Heart left ventricle (tissue), 16 donors: ENCODE measurements at places on chromosomes 11 and 22. TPM values are rescaled to one million over a fixed set of nuclear protein-coding genes. Genes with fewer than 3 reads are reported as not detected.

GRCh38 chr11:68181719-68182451 is 31.2 kb downstream of the KMT5B start:
- DNase-seq: no peak

DNA sequence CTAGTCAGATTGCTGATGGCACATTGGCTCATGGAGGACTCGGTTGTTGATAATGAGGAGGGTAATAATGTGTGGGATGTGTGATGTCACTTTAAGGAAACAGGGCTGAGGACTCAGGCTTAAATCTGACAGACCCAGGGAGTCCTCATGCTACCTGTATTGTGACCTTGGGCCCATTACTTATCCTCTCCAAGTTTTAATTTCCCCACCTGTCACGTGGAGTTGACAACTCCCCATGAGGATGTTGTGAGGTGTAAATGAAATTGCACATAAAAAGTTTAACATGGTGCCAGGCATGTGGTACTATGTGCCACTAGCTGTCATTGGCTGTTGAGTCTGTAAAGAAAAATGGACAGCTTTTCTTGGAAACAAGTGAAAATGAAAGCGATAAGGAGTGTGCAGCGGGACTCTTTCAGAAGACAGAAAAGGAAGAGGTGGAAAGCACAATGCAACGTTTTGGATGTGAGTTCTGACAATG is 15.3 kb downstream of the IL10RA start:
- no peak for DNase-seq

DNA sequence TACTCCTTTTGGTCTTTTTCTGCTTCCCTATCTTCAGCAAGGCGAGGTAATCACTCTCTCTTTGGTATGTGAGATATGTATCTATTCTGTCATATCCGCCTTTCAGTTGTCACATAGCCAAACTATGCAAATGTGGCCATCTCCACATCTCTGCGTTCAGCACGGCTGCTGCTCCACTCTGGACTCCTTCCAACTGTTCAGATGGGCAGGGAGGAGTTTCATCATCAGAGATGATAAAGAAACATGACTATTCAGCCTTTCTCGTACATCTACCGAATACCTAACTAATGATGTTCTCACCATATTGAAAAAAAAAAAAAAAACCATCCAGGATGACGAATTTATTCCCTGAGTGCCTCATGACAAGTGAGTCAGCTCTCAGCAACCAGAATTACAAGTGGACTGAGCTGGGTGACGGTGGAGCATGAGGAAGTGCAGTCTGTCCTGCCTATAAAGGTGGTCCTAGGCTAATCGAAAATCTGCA is 899.6 kb downstream of the OPCML start:
- no peak for DNase-seq

The WT1 gene
- total RNA-seq: 4.7 TPM

DNA sequence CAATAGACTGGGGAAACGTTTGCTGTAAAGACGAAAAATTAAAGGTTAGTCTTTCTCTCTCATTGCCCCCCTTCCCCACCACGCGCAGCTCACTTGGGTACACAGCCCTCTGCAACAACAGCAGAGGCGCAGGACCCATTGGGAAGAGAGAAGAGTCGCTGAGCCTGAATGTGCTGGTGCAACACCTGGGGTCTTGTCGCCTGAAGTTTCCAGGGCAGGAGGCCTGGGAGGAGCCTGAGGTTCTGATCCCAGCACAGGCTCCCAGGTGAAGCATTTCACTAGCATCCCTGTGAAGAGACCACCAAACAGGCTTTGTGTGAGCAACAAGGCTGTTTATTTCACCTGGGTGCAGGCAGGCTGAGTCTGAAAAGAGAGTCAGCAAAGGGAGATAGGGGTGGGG is 116.2 kb upstream of the NTM start:
- no peak for DNase-seq

DNA sequence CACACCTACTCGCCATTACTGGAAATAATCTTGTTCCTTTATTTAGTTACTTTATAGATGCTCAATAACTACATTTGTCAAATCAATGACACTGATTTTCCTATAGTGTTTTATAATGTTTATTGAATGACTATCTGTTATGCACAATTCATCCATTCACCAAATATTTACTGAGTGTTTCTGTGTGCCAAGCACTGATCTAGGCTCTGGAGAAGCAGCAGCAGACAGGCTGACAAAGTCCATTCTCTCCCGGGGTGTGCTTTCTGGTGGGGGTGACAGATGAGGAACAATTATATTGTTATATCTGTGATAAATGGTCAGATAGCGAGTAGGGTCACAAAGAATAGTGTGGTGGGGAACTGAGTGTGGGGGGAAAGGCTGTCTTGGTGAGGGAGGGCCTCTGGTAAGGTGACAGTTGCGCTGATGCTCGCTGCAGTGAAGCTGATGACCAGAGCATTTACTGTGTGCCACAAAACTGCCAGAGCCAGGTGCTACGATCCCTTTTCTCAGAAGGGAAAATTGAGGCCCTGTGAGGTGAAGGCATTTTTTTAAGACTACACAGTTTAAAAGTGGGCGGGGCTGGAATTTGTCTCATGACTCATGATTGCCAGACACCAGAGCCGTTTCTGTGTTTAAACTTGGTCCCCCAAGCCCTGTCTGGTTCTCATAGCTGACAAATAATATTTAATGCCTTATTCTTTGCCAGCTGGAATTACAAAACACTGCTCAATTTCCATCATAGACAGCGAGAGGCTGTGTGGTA is 10.2 kb downstream of the PACS1 start:
- DNase-seq: peak; percentile 64

- no peak for DNase-seq
Observed at GRCh38 chr11:45982656-45983470, 60.4 kb downstream of the LARGE2 start.

DNA sequence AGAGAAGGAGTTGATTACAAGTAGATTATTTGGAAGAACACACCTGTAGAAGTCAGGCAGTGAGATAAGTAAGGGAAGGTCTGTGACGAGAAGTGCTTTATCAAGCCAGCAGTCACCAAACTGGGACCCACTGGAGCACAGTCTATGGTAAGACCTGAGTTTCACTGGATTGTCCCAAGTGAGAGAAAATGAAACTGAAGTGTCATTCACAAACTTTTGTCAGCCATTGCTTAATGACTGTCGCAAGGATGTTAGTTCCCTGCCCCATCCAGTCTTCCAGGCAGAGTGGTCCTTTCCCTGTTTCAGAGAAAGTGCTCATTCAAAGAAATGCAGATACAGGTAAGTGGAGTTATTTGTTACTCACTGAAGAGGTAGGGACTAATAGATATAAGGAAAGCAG is 728.0 kb upstream of the TENM4 start:
- DNase-seq: no peak

DNA sequence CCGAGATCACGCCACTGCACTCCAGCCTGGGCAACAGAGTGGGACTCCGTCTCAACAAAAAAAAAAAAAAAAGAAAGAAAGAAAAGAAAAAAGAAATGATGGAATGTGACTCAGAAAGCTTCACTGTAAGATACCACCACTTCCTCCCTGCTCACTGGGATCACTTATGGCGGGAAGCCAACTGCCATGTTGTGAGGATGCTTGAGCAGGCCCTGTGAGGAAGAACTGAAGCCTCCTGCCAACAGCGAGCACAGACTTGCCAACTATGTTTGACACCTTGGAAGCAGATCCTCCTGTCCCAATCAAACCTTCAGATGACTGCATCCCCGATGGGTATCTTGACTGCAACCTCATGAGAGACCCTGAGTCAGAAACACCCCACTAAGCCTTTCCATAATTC is 8.3 kb downstream of the SEC14L6 start:
- DNase-seq: no peak

The MUC15 gene
- not detected for total RNA-seq

DNA sequence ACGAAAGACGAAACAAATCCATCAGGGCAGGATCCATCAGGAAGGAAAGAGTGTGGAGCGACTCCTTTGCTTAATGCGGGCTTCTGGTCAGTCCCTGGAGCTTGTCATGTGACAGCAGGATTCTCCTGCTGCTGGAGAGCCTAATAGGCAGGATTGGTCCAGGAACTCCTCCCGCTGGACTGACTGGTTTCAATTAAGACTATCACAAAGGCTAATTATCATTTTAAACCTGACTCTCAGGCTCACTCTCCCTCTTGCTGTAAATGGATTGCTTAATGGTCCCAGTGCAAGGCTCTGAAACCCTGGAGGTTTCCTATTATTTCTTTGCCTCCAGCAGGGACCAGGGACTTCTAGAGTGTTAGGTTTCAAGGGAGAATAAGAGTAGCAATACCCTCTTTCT is 493.8 kb downstream of the NTM start:
- no peak for DNase-seq

The ACAT1 gene
- 394 TPM for total RNA-seq

The OR10G8 gene
- total RNA-seq: not detected

DNA sequence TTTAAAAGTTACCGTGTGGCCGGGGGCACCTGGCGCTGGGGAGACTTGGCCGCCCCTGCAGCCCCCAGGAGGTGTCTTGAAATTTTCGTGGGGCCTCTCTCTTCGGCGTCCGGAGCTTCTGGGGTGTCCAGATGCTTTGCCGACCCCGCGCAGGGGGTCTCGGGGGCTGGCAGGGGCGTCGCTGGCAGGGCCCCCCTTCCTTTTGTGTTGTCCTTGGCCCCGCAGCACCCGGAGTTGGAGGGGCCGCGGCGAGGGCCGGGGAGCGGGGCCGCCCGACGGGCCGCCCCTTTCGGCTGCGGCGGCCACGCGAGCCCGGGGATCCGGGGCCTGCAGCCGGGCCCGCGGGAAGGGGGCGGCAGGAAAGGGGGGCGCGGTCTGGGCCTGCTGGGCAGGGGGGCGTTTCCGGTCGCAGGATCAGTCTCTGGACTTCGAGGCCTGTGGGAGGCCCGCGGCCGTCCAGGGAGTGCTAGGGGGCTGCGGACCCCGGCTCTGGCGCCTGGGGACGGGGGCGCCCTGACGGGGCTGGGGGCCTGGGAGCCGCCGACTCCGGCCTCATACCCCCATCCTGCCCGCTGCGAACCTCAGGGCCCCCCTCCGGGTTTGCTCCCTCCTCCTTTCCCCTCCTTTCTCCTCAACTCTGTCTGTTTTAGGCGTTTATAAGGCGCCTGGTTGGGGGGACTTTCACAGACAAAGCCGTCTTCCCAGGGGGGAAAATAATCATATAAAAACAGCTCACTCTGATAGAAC is 869 bp downstream of the ZC3H7B start:
- DNase-seq: no peak

The SPCS2 gene
- total RNA-seq: 109 TPM

- DNase-seq: no peak
Observed at GRCh38 chr11:111812211-111812610, 46.0 kb upstream of the PPP2R1B start.

The RAPSN gene
- total RNA-seq: 4.4 TPM

DNA sequence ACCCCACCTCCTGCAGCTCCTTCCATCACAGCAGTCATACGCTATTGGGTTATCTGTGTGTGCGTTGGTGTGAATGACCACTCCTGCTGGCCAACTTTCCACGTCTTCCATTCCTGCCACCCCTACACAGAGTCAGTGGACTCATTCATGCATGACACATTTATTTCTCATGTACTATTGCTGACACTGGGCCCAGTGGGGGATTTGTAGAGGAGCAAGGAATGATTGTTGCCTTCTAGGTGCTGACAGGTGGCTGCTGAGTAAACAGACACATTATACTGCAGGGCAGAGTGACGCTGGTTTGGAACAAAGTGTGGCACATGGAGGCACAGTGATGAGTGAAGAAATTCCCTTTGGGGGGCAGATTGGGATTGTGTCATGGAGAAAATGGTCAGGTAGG is 113.9 kb downstream of the CCDC81 start:
- no peak for DNase-seq

DNA sequence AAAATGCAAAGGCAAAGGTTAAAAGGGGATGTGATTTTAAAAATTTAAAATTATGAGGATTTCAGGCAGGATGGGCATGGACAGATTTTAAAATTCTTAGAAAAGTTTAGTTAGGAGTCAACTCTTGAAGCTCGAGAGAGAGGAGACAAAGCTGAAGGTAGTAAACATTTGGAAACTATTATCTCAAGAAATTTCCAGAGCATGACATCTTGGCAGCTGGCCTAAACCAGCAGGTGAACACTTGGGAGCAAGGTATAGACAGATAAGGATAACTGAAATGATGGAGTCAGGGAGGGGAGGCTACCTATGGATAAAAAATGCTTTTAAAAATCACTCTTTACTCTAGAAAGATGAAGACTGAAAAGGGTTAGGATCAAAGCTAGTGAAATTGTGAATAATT is 13.7 kb downstream of the POU2AF3 start:
- no peak for DNase-seq

DNA sequence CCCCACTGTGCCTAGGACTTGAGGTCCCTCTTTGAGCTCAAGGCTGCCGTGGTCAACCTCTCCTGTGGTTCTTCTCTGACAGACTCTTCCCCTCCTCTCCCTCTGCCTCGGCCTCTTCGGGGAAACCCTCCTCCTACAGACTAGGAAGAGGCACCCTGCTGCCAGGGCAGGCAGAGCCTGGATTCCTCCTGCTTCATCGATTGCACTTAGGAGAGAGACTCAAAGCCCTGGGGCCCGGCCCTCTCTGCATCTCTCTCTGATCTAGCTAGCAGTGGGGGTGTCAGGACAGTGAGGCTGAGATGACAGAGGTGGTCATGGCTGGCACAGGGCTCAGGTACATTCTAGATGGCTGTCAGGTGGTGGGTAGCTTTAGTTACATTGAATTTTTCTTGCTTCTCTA is 63.6 kb upstream of the EMID1 start:
- DNase-seq: no peak

DNA sequence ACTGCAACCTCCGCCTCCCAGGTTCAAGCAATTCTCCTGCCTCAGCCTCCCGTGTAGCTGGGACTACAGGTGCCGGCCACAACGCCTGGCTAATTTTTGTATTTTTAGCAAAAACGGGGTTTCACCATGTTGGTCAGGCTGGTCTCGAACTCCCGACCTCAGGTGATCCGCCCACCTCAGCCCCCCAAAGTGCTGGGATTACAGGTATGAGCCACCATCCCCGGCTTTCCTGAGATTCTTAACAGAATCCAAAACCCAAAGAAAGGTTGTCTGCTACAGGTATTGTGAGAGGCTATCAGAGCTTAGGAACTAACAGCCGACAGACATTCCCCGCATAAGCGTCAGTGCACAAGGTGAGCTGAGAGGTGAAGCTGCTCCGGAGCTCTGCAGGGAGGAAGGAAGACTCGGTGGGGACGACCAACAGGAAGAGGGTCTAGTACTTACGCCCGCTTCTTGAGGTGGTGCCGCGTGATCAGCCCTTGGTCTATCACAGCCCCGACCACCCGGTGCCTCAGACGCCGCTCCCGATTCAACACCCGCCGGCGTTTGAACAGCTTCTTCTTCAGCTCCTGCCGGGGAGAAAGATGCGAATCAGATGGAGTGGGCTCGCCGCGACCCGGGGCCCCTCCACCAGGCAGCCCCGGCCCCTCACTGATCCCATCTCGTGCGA is 470 bp downstream of the C11orf98 start:
- no peak for DNase-seq

The ZNF70 gene
- 2.7 TPM for total RNA-seq

The UPK3A gene
- 0.45 TPM for total RNA-seq

The SPDYC gene
- total RNA-seq: not detected

DNA sequence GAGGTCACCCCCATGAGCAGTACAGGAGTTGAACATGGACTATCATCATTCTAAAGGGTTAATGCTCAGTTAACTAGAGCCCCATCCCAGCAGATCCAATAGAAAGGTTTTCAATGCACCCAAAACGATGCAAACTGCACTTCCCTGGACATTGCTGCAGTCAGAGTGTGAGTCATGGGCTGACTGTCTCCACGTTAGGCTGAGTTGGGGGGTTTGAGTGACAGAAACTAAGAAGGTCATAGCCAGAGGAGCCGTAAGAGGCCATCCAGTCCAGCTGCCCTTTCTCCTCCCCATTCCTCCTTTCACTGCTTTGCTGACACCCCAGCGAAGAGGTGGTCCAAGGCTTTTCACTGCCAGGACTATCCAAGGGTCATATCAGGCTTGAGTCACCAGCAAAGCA is 10.5 kb upstream of the OR2AT4 start:
- DNase-seq: no peak
